ENCODE measurements at places on chromosomes 2 and 18.

GRCh38 chr2:7048762-7049294 lies 131.6 kb downstream of the RNF144A start:
- DNase-seq = no peak

GRCh38 chr2:98485453-98485755 lies 40.7 kb downstream of the INPP4A start:
- no peak for DNase-seq

DNA sequence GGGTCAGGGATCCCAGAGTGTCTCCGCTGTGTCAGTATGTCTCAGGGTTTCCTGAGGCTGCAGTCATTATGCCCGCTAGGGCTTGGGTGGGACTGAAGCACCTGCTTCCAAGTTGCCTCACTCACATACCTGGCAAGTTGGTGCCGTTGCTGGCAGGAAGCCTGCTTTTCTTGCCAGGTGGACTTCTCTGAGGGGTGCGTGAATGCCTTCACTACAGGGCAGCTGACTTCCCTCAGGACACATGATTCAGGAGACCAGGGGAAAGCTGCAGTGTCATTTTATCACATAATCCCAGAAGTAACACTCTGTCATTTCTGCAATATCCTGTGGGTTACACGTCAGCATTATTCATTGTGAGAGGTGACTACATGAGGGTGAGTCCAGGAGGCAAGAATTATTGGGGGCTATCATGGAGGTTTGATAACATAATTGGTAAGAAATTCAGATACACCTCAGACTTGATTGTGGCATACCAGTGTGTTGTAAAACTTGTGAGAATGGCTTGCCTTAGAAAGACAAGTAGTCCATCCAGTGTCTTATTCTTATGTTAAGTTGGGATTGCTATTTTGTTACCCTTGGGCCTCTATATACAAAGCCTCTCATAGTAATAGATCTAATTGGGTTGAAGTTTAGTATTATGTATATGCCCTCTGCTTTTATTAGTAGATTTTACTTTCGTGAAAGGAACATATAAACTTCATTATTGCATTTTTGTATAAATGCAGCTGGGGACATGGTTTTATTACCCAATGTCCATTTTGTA lies 44.1 kb downstream of the NEDD4L start:
- no peak for DNase-seq

- no peak for DNase-seq
Observed at GRCh38 chr18:36152781-36153180, 23.1 kb downstream of the ELP2 start.

DNA sequence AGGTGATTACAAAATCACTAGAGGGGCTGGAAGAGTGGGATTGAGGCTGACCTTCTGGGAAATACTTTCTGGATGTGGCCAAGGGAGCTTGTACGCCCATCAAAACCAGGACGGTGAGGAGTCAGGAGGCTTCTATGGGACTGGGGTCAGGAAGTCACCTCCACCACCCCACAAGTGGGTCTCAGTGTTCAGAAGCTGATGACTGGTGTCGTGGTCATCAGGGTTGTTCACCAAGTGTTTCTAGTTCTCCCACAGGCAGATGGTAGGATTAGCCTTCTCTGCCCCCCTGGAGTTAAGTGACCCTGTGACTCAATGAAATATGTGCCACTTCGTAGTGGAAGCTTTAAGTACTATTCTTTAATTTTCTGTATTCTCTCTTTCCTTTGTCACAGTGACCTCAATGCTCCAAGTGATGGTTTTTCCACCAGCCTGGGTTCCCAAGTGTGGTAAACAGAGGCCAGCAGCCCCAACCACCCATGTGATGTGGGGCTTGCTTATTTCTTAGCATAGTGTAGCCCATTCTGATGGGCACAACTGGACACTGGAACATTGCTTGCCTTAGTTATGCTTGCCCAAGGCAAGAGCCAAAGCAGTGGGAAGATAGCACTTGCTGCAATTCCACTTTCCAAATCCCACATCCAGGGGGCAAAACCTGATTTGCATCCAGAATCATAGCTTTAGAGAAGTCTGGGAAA lies 258.8 kb downstream of the CYP26B1 start:
- no peak for DNase-seq

GRCh38 chr2:86413296-86414094 lies 27.7 kb upstream of the KDM3A start:
- DNase-seq = no peak

DNA sequence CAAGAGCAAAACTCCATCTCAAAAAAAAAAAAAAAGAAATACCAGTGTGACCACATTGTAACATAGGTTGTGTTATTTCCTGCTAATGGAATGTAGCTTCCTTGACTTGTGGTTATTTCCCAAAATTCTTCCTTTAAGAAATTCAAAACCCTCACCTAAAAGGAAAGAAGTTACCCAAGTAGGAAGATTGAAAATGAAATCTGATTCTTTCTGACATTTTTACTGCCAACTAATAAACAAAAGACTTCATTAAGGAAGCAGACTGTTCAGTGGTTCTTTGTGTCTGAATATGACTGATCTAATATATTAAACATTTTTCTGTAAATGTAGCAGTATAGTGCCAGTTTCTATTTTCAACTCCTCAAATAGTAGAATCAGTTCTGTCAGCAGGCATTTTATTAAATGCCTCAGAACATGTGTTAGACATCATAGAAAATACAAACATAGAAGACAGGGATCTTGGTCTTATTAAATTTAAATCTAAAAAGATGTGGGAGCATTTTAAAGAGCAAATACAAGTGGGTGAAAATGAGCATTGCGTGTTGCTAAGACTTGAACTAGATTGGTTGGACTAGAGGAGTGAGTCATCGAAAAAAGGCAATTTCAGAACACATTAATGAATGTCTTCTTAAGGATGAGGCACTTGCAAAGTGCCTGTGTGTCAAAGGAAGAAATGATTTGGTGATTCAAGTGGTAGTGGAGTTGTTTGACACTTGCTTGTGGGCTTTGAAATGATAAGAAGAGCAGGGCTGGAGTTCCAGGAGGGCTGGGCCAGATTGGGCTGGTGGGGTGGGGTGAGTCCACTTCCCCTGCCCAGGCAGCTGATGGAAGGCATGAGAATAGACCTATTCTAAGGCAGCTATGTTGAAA lies 53.4 kb downstream of the PKP4 start:
- DNase-seq = no peak

DNA sequence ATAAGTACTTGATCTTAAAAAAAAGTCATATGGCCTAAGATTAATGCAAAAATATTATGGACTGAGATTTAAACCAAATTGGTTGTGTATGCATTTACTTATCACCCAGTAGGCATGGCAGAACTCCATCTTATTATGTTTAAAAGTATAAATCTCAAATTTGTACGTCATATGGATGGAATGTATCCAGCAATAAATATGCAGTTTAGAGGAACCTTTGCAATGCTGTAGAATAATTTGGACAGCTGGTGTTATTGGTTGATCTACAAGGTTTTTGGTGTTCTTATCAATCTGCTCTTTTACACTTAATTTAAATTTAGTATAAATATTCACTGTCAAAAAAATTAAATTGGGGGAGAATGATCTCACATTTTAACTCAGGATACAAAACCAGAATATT lies 640.2 kb downstream of the SATB2 start:
- no peak for DNase-seq

- DNase-seq = no peak
Observed at GRCh38 chr2:213085538-213085937, 65.9 kb downstream of the IKZF2 start.

GRCh38 chr18:10074728-10075127 lies 160.9 kb downstream of the VAPA start:
- no peak for DNase-seq

- no peak for DNase-seq
Observed at GRCh38 chr2:232588680-232589585, 38.4 kb downstream of the EIF4E2 start.

GRCh38 chr2:74051504-74051903 lies 66.8 kb downstream of the TET3 start:
- DNase-seq = no peak

DNA sequence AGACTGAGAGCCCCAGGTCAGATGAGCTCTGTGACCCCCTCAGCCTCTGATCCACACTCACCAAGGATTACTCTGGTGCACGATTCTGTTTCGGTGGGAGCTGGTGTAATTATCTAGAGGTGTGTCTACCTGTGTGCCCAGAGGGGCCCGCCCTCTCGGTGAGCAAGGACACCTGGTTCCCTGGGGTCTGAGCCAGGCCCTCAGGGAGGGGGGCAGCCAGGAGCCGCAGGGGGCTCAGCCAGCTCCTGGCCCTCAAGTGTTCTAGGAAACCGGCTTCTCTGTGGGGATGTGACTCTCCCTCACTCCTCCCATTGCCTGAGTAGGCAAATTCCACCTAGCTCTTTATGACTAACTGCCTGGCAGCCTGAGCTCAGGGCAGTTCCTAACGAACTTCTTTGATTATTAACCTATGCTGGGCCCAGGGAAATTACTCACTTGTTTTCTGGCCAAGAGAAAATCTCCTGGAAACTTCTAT lies 17.4 kb downstream of the AGAP1 start:
- DNase-seq = no peak

DNA sequence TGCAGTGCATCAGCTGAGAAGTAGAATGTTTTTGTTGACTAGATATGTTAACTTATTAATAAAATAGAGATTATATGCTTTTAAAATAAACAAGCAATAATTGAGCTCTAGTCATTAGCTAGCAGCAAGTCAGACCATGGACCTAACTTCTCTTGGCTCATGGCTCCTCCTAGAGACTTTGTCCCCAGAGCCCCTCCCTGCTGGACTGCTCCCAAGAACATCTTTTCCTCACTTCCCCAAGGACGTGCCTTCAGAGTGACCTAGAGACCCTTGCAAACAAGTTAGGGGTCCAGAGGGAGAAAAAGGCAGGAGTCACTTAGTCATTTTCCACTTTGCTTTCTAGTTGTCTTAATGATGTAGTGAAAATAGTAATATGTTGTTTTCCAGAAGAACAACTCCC lies 312.5 kb upstream of the NRP2 start:
- DNase-seq = no peak

GRCh38 chr2:8522687-8523086 lies 159.2 kb upstream of the ID2 start:
- no peak for DNase-seq

GRCh38 chr2:30956995-30957394 lies 149.7 kb upstream of the CAPN13 start:
- no peak for DNase-seq

DNA sequence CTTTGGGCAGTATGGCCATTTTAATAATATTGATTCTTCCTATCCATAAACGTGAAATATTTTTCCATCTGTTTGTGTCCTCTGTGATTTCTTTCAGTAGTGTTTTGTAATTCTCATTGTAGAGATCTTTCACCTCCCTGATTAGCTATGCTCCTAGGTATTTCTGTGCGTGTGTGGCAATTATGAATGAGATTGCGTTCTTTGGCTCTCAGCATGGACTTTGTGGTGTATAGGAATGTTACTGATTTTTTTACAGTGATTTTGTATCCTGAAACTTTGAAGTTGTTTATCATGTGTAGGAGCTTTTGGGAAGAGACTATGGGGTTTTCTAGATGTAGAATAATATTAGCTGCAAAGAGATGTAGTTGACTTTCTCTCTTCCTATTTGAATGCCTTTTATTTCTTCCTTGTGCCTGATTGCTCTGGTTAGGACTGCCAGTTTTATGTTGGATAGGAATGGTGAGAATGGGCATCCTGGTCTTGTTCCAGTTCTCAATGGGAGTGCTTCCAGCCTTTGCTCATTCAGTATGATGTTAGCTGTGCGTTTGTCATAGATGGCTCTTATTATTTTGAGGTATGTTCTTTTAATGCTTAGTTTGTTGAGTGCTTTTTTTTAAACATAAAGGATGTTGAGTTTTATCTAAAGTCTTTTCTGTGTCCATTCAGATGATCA lies 27.0 kb upstream of the THUMPD2 start:
- no peak for DNase-seq

GRCh38 chr18:7817575-7818230 lies 250.6 kb downstream of the PTPRM start:
- DNase-seq = no peak

GRCh38 chr2:95372216-95372829 lies 30.2 kb upstream of the FAHD2A start:
- DNase-seq = no peak

DNA sequence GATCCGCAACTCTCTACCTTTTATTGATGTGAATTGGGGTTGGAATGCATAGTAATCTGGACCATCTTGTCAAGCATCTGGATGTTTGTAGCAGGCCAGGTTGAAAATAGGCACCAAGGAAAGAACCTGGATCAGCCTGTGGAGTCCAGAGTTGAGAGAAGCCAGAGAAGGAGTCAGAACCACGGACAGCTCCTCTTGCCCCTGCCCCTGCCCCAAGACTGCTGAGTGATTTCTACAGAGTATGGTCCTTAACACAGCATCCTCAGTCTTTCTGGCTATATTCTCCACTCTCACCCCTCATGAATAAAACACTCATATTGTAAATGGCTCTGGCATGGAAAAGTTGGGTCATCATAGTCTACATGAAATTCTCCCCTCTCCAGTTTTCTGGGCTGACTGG lies 154.6 kb downstream of the LOXHD1 start:
- DNase-seq = no peak

- DNase-seq = no peak
Observed at GRCh38 chr2:25570161-25570845, 103.1 kb downstream of the DTNB start.

GRCh38 chr2:96148410-96149217 lies 3.4 kb upstream of the DUSP2 start:
- peak; percentile 89 for DNase-seq

DNA sequence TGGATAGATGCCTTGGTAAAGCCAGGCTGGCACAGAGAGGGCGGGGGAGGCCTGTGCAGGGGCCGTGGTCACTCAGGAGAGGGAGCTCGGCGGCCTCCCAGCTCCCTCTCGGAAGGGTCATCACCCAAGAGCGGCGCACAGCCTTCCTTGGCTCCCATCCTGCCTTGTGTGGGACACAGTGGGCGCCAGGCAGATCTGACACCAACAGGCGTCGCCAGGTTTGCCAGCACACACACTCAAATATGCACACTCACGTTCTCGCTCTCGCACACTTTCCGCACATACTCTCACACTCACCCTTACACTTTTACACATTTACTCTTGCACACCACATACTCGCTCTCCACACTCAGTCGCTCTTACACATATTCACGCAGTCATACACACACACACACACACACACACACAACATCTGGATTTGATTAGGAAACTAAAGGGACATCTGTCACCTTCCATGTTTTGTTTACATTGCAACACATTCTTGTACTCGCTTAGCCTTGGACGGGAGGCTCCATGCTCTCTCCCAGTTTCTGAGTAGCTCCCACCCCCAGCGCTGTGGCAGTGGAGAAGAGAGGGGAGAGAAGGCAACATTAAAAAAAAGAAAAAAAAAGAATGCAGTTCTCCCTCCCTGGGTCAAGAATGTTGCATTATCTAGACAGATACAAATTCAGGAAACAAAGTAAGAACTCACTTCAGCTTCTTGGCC lies 10.5 kb downstream of the CHMP1B start:
- peak; percentile 15 for DNase-seq
